ENCODE measurements at places on chromosomes 16 and 17.

- no peak for DNase-seq
These were observed 5.1 kb downstream of the BAHCC1 start for GRCh38 chr17:81400154-81400977.

DNA sequence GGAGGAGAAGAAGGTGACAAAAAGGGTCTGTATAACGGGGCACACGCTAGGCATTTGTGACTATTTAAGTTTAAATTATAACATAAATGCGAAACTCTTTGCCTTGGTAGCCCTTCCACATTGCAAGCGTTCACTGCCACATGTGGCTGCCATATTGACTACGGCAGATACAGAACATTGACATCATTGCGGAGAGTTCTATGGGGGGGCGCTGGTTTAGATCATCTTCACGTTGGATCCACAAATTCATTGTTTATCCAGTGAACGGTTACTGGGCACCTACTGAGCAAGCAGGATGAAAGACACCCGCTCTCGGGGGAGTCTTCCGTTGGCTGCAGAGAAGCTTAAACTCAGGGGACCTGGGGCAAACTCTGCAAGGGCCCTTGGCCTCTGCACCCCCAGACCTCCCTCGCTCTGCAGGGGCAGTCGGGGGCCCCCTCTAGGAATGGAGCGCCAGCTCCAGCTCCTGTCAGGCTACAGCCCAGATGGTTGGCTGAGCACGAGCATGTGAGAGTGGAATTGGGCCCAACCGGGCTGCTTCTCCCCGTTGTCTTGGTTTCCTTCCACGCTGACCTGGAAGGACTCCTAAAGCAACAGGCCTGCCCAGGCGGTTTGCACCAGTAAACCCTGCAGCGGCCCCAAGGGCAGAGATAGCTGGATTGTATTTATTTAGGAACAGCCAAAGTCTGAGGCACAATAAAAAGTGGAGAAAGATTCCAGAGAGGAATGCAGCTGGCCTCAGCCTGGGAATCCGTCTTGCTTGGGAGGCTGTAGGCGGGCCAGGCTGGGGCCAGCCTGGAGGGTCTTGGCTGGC, 172.2 kb downstream of the SEC14L1 start:
- no peak for DNase-seq

- DNase-seq: no peak
These were observed 79.0 kb upstream of the CDH11 start for GRCh38 chr16:65200857-65201256.

DNA sequence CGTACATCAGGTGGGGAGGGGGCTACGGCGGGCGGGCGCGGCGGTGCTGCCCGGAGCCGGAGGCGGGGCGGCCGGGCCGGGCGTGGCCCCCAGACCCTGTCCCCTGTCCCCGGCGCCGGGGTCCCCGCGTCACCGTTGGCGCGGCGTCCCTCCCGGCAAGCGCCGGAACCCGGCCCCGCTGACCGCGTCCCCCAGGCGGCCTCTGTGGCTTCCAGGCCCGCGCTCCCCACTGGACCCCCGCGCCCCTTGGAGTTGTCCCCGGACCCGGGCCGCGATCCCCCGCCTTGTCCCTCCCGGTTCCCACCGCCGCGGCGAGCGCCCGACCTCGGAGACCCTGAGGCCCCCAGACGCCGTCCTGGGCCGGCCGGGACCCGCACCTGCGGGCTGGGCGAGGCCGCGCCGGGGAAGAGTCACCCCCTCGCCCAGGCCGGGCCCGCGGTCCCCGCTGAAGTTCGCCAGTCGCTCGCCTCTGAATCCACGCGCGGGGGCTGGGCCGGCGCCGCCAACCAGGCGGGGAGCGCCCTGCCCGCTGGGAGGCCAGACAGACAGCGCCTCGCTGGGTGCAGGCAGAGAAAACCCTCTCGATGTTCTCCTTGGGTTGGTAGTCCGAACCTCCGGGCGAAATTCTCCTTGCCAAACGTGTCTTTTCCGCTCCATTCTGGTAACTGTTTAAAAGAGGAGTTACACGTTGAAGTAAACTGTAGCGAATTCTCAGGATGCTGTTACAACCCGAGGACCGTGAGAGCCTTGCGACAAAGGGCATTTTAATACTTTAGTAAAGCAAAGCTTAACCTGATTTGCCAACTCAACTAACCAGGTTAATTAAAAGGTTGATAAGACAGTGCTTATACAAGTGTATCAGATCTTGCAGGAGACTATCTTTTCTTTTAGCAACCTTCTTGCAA, 761 bp downstream of the GAN start:
- DNase-seq: peak; percentile 15

DNA sequence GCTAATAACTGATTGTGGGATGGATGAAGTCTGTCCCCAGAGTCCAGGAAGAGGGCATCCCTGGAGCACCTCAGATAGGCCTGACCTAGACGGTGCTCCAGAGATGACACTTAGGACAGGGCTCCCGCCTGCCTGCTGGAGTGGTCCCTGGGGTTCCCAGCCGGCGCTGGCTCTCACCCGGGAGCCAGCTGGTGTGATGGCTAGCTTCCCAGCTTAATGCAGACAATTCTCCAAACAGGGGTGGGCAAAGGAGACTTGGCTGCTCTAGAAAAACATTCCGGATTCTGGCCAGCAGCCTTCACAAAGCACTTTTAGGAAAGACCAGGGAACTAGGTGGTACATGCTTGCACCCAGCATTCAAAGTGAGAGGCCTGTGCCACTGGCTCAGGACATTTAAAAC, 18.6 kb downstream of the ACE start:
- DNase-seq: no peak

DNA sequence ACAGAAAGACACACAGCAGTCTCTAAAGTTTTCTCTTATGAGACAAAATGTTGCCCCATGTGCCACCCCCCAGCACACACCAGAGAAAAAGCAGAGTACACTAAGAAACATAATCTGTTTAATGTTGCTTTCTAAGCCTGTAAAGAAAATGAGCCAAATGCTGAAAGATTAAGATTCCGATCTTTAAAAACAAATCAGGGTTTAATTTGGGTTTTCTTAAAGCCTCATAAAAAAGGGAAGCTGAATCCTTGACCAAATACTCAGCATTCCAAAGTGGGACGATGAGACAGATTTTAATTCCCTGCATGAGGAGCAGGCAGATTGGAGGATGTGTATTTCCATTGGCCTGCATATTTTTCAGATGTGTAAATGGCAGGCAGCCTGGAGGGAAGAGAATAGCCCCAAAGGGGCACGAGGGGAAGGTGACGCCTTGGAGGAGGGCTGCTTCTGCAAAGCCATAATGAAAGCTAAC, 118.4 kb downstream of the COPRS start:
- no peak for DNase-seq

DNA sequence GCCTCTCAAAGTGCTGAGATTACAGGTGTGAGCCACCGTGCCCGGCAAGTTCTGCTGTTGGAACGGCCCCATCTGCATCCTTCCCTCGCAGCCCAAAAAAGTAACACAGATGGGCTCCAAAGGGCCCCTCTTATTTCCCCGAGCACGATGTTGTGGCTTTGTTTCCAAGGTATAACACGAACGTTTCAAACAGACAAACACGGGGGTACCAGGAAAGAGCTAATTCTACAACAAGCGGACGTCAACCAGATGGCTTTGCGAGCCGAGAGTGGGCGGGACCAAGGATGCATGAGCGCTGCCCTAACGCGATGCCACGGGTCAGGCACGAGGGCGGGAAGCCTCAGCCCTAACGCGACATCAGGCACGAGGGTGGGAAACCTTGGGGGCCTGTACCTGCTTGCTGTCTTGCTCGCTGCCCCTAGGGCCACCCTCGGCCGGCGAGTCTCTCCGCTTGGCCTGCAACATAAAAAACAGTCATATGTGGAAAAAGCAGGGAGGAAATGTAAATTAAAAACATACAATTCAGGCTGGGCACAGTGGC, 24.2 kb downstream of the UNKL start:
- no peak for DNase-seq

DNA sequence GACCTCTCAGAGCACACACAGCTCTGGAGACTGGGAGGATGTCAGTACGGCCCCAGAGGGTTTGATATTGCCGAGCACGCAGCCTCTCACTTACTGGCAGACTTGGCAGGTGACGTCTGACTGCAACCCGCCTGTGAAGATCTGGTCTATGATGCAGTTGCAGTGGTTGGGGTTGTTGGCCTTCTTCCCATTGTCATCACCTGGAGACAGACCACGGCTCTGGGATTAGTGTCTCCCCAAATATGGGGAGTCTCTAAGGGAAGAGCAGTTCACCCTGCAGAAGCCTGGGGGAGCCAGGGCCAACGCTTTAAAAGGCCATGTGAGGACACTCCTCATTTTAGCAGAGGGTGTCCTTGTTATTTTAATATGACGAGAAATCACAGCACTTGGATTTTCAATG, 30.1 kb downstream of the USP22 start:
- no peak for DNase-seq

GRCh38 chr16:86653285-86654006, 75.1 kb downstream of the FOXL1 start:
- no peak for DNase-seq

GRCh38 chr17:57569853-57570252, 175.2 kb downstream of the CCDC182 start:
- no peak for DNase-seq

GRCh38 chr16:52257534-52257933, 289.4 kb downstream of the TOX3 start:
- no peak for DNase-seq

DNA sequence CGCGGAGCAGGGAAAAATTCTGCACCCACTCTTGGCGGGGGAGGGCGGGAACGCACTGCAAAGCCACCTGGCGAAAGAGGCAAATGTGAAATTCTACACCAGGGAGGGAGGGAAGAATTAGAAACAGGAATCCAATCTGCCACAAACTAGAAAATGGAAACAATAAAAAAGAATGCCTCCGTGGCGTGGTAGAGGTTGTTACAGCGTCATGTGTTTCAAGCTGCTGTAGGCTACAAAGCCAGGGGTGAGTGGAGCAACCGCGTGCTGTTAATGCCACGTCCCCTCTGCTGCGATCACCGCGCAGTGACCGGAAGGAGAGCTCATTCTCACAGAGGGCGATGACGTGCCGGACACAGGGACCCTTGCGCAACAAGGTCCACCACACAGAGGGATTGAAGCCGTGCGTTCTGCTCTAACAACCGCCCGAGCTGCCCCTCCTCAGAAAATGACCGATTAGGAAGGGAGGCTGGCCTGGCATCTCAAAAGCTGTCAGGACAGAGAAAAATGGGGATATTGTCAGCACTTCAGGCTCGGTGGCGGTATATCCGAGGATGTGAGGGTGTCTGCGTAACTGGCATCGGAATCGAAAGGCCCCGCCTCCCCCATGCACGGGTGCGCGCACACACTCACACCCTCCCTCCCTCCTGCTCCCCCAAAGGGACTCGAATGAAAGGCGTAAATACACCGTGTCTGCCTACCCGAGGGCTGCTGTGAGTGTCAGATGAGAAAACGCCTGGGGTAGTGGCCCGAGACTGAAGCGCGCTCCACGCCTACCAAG, 70.8 kb upstream of the TNRC6C start:
- DNase-seq: peak; percentile 75

DNA sequence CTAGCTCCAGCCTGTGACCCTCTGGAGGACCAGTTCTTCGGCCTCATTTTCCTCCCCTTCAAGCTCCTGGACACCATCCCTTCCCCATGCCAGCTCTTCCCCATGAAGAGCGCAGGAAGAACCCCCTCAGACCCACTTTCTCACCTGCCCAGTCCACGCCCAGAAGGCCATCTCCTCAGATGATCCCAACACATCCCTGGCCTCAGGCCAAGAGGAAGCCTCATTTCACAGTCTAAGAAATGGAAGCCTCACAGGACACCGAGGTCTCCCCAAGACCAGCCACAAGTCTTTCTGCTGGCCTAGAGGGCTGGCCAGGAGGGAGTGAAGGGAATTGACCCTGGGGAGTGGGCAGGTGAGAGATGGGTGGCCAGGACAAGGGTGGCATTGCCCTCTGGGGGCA, 8.0 kb downstream of the SPATA32 start:
- no peak for DNase-seq

DNA sequence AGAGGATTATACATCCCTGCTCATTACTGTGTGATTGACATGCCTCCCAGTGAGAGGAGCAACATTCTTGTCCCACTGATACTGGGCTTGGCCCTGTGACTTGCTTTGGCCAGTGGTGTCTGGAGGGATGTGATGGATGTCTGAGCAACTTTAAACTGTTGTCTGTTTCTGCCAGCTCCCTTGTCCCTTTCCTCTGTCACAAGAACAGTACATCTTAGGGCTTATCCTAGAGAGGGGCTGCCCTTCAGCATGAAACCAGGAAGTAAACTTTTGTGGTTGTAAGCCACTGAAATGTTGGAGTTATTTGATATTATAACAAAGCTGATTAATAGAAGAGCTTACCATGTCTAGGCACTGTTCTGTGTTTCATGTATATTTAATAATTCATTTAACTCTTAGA, 82.9 kb upstream of the GPRC5B start:
- no peak for DNase-seq

- no peak for DNase-seq
These were observed 30.6 kb upstream of the FAAP100 start for GRCh38 chr17:81582749-81583148.

GRCh38 chr17:21419299-21420239, 43.4 kb downstream of the KCNJ12 start:
- no peak for DNase-seq

DNA sequence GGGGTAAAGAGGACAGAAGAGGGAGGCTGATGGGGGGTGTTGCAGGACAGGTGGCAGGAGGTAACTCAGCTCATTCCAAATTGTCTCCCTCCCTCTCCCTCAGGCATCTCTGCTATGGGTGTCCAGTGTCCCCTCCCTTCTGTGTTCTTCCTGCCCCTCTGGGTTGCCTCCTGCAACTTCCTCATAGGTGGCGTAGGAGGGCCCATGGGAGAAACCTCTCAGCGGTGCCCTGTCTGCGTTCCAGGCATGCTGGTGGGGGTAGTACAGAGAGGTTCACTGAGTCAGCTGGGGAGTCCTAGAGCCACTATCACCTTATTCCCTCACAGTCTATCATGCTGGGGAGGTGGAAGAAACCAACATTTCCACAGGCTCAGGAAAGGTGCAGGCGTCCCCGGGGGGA, 14.7 kb upstream of the ODF4 start:
- DNase-seq: no peak

- no peak for DNase-seq
These were observed 12.3 kb downstream of the EPX start for GRCh38 chr17:58204796-58205195.

GRCh38 chr16:30112197-30113030, 923 bp downstream of the GDPD3 start:
- peak; percentile 36 for DNase-seq

- no peak for DNase-seq
These were observed 83.1 kb downstream of the SDK2 start for GRCh38 chr17:73561111-73561510.

DNA sequence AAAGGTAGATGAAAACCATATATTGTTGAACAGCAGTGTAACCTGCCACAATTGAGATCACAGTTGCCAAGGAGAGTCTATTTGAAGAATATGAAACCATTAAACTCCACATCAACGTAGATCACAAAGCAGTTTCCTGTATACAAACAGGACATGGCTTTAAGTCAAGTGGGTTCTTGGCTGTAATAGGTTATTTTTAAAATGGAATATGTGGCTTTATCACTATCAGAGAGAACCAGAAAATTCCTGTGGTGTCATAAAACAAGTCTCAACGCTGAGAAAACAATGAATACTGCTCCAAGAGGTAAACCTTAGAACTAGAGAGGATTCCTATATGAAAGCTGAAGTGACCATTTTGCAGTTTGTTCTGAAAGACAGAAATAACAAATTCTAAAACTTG, 999.7 kb downstream of the CDH11 start:
- no peak for DNase-seq

GRCh38 chr17:49512296-49513043, 17.4 kb downstream of the NGFR start:
- DNase-seq: no peak

- no peak for DNase-seq
These were observed 33.8 kb downstream of the FA2H start for GRCh38 chr16:74740795-74741304.

- DNase-seq: peak; percentile 70
These were observed 16.2 kb upstream of the HAS3 start for GRCh38 chr16:69089091-69089910.

Measured in NCI-H345 (cell line).